ENCODE measurements at places on chromosomes 16 and 17.

- peak; percentile 46 for DNase-seq
These were observed 7.9 kb upstream of the PAM16 start for GRCh38 chr16:4358831-4359561.

GRCh38 chr17:13135506-13135905 is 117.7 kb upstream of the ELAC2 start:
- no peak for DNase-seq

- DNase-seq: peak; percentile 64
These were observed at the start of gene SMIM5 for GRCh38 chr17:75632863-75633485. TSS of gene SMIM5 (plus strand) at chr17:75633434. CDS start at chr17:75640202, 6,768 bp downstream.

DNA sequence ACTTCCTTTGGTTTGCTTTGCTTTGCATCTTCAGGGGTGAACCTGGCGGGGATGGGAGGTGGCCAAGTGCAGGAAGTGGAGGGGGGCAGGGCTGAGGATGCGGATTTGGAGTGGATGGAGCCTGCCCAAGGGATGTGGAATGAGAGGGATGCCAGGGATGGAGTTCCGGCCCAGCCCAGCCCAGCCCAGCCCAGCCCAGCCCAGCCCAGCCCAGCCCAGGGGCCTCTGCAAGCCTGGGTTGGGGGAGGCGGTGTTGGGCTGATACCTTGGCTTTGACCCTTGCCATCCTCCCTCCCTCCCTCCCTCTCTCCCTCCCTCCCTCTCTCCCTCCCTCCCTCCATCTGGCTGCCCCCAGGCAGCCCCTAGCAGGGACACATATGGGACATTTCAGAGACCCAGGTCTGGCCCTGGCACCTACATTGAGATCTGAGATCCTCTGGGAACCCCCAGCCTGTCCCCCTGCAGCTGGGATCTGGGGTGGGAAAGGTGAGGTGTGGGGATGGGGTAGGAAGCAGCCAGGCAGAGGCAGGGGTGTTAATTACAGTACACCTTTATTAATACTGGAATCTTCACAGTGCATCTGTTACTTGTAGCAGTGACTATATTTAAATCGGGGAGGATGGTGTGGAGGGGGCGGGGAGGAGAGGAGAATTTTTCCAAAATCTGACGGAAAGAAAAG is 14.5 kb downstream of the IL34 start:
- no peak for DNase-seq

- DNase-seq: no peak
These were observed 2.2 kb downstream of the CD300H start for GRCh38 chr17:74565126-74565525.

DNA sequence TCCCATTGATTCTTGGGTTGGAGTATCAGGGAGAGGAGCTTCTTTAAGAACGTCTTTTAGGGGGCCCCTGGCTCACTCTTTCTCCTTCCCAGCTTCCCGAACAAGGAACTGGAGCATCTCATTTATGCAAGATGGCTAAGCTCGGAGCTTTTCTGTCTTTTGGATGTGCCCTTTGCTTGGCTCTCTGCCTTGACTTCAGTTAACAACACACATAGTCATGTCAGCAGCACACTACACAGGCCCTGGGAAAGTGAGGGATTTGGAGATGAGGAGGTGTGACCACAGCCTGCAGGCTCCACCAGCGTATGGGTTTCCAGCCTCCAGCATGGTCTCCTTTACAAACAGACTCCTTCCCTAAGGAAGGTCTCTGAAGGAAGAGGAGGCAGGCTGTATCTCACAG is 310.4 kb downstream of the SNX29 start:
- no peak for DNase-seq

DNA sequence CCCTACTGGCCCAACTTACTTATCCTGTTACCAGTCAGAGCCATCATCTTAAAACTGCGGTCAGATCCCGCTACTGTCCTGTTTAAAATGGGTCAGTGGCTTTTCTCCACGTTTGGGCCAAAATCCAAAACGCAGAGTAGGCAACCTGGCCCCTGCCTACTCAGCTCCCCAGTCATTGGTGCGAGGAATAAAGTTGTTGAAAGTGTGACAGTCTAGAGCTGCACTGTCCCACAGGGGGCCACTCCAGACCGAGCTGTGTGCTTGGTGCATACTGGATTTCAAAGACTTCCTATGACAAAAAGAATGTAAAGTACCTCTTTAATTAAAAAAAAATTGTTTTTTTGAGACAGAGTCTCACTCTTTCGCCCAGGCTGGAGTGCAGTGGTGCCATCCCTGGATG is 21.2 kb upstream of the LYRM9 start:
- DNase-seq: no peak

GRCh38 chr16:87255866-87256265 is 61.3 kb downstream of the C16orf95 start:
- no peak for DNase-seq

- DNase-seq: no peak
These were observed 1.6 kb upstream of the GNA13 start for GRCh38 chr17:65058146-65058545.

DNA sequence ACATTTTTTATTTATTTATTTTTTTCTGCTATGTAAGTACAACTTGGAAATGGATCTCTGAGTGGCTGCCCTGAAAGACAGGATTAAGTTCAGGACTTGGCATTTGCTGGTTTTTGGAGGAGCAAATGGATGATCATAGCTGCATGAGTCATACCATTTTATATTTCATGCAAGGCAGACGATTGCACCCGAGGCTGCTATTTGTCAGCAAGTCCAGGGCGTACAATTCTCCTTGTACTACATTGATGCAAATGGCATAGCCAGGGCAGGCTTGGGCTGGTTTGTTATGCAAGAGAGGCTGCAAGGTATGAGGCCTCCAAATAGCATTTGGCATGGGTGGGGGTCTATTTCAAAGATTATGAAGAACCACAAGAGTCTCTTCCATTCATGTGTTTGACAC is 81.2 kb upstream of the CACNG3 start:
- no peak for DNase-seq

DNA sequence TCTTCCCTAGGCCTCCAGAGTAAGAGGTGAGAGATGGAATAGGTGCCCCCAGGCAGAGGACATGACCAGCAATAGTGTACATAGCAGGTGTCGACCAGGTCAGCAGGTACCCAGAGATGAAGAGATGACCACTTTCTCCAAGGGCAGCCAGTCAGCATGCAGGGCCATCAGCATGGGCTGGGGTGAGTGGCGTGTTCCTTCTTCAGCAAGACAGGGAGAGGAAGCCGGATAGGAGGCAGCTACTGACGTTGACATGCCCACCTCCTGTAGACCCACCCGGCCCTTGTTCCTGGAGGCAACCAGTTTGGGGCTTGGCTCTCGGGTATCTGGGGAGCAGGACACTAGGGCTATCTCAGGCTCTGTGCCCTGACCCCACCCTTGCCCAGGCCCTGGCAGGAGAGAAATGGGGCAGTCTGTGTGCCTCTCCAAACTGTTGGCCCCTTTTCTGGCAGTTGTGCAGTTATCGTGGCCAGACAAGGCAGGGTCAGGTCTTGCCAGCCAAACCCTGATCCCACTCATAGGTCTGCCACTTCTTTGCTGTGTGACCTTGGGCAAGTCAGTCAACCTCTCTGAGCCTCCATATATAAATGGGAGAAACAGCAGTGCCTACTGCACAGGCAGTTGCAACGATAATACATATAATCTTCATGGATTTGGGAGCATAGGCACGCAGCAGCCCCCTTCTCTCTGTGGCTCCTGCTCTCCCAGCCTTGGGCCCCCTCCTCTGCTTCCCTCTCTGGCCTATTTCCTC is 1.4 kb upstream of the NDRG4 start:
- DNase-seq: no peak

DNA sequence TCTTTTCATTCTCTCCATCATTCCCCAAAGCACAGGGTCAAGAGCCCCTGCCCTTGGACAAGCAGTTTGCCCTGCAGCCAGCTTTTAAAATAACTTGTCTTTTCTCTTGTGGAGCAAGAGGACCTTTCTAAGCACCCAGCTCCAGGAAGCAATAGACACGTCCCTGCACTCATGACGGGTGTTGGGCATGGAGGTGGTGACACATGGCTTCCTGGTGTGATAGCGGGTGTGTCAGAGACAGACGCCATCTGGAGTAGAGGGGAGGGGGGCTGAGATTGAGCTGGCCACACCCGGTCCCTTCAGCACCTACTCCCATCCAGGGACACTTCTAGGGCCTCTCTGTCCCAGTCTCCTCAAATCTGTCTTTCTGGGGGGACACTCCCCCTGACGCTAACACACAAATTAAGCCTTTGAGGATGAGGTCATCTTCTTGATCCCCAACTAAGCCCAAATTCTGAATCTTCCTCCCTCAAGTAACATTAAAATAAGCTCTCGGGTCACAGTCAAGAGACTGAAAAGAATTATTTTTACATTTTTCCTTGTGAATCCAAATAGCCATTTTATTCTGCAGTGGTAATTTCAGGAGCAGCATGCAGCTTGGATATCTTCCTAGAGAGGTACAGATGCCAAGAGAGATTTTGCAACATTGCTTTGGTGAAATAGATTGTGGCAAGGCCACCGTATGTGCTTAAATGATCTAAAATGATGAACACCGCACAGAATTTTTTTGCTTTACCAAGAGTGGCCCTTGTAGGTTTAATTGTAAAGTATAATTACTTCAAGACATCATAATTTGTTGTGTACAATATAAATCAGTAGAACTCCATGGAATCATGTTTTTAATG is 216.6 kb upstream of the IRX3 start:
- no peak for DNase-seq

GRCh38 chr17:40348562-40349476 is 15.7 kb downstream of the GJD3 start:
- no peak for DNase-seq

Data from stimulated activated CD4-positive, alpha-beta T cell treated with anti-CD3 and anti-CD28 coated beads, TNF-alpha, amount 100 ng/mL, for 4 hours (primary cell).